Neural progenitor cell (in vitro differentiated cells): ENCODE measurements at places on chromosomes 1 and 21.

- DNase-seq = no peak
Observed at GRCh38 chr21:39705849-39706248, 39.1 kb upstream of the IGSF5 start.

GRCh38 chr1:228463559-228464455 lies 23.4 kb upstream of the RNF187 start:
- DNase-seq = peak; percentile 84

- peak; percentile 82 for DNase-seq
Observed at GRCh38 chr1:22710701-22711049, at the start of gene EPHB2. Gene EPHB2 (plus strand): TSS chr1:22710839. CDS start chr1:22710983, 144 bp downstream.

- DNase-seq = no peak
Observed at GRCh38 chr1:84635429-84635828, 54.8 kb downstream of the SSX2IP start.

- DNase-seq = no peak
Observed at GRCh38 chr1:17599954-17600300, 60.4 kb downstream of the ARHGEF10L start.

GRCh38 chr1:186479162-186479561 lies 18.2 kb upstream of the PDC start:
- DNase-seq = no peak
